ENCODE measurements at places on chromosomes 2 and 18.
A peak's percentile ranks its signal among the peaks of the same experiment; 100 is the strongest.

GRCh38 chr2:26298638-26299393 lies 47.1 kb upstream of the SELENOI start:
- DNase-seq: peak; percentile 48

DNA sequence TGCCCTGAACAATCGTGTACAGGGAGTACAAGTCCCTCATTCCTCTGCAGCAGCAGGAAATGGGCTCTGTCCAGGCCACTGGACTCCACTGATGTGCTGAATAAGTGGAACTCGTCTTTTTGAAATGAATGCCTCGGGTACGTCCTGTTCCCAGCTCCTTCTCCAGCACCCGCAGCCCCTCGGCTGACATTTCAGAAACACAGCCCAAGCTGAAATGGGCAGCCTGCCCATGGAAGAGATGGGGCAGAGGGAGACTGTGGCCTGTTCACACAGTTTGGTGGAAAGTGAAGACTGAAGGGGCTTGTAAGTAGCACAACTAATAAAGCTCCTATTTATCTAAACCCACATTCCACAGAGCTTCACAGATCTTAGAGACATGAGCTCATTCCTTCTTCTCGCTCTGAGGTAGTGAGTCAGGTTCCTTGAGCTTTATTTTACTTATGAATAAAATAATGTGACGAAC lies 498.6 kb downstream of the TXNL1 start:
- DNase-seq: peak; percentile 67

- no peak for DNase-seq
Observed at GRCh38 chr2:82959727-82960126, 1499.4 kb downstream of the SUCLG1 start.

GRCh38 chr2:11344342-11344955 lies at the start of gene ROCK2:
Gene ROCK2, minus strand, starts transcription at chr2:11344636. Its CDS starts 500 bp downstream, at chr2:11344136.
- peak; percentile 93 for DNase-seq

DNA sequence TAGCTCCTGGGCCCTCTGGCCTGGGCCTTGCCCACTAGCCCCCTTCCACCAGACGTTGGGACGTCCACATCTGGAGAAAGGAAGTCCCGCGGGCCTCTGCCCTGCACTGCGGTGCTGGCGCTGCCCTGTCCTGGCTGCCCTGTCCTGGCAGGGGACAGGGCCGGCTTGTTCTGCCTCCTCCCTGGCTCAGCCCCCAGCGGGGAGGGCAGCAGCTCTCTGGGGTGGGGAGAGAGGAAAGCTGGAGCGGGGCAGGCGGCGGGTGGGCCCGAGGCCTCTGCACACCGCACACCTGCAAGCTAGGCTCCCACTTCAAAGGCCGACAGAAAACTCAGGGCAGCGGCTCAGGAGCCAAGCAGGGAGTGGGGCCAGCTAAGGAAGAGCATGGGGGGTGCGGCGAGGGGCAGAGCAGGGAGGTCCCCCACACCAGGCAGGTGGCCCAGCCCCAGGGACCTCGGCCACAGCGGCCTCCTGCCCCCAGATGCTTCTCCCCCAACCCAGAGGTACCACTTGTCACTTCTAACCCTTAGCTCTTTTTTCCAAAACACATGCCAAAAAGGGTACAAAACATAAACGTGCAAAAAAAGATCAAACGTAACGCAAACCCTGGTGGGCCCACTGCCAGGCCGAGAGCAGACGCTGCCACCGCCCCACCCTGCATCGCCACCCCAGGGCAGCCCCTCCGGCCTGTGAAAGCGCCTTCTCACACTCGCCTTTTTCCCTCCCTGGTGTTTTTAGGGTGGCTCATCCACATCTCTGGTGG lies 13.5 kb downstream of the SNED1 start:
- peak; percentile 29 for DNase-seq

DNA sequence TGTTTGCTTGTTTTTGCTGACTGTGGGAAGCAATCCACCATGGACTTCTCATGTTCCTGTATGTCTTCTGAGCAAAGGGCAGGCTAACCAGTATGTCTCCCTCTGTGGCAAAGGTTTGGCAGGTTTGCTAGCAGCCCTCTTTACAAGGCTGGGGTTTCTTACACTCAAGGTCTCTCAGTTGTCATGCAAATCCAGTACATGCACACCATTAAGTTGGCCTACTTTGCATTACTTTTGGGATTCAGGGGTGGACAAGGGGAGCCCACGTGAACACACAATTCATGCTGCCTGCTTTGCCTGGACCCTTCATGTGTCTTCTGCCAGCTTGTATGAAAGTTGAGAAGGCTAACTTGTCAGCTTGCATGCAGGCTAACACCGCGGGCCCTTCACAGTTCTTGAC lies 134.9 kb downstream of the LRRTM4 start:
- DNase-seq: no peak

All from Right ventricle myocardium superior (tissue), 1 donor.